ENCODE measurements at places on chromosomes 3 and 15.

DNA sequence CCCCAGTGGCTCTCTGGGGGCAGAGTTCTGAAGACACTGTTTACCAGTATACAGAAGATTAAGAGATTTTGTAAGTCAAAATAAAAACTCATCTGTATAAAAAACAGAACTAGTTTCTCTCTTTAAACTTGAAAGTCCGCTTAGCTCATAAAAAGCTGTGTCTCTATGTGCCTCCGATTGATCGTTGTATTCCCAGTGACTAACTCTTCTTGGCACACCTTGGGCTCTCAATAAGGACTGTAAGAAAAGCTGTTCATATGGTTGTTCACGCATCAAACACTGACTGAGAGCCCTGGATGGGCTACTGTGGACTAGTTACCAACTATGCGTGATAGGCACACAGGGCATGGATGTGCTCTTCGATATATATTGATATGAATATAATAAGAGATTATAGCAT lies 107.9 kb downstream of the P3H2 start:
- no peaks in the 10 kb centered on the region for H3K4me1 ChIP-seq
- no peak for DNase-seq
- H3K36me3 ChIP-seq, result no peaks in the 10 kb centered on the region
- H3K27me3 ChIP-seq, result peaks cover 19% of the 10 kb centered on the region

DNA sequence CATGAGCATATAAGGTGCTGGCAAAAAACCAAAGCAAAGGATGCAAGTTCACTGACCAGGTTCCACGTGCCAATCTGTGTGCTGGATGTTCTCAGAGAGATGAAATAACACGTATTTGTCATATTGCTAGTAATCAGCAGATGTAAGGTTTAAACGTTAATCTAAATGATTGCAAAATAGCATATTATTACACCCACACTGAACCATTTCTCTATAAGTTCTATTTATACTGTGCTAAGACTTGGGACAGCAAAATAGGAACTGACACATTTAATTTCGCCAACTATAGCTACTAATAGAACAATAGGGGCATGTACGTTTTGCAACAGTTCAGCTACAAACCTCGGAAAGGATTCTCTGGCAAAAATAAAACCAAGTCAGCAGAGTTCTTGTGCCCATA lies 350.3 kb upstream of the ZNF385D start:
- no peaks in the 10 kb centered on the region for H3K27me3 ChIP-seq
- H3K36me3 ChIP-seq, result no peaks in the 10 kb centered on the region
- H3K4me3 ChIP-seq, result no peak overlapping the region
- H3K27ac ChIP-seq, result no peak overlapping the region
- no peak for DNase-seq
- H3K4me1 ChIP-seq, result no peaks in the 10 kb centered on the region

- H3K4me1 ChIP-seq, result peaks cover 2% of the 10 kb centered on the region
- H3K27ac ChIP-seq, result no peak overlapping the region
- DNase-seq, result no peak
- no peak overlapping the region for H3K4me3 ChIP-seq
- no peaks in the 10 kb centered on the region for H3K36me3 ChIP-seq
Measured at GRCh38 chr15:59721411-59721810, 32.3 kb upstream of the BNIP2 start.

GRCh38 chr3:141402476-141403171 lies 34.3 kb downstream of the ZBTB38 start:
- H3K27me3 ChIP-seq, result no peaks in the 10 kb centered on the region
- DNase-seq, result peak; percentile 31
- peaks cover 25% of the 10 kb centered on the region for H3K36me3 ChIP-seq
- peak overlapping the region; percentile 84 for H3K4me3 ChIP-seq

GRCh38 chr3:102068327-102068726 lies 219.0 kb downstream of the NFKBIZ start:
- no peak for DNase-seq
- H3K4me1 ChIP-seq, result peaks cover 4% of the 10 kb centered on the region
- no peak overlapping the region for H3K4me3 ChIP-seq
- peaks cover 6% of the 10 kb centered on the region for H3K36me3 ChIP-seq
- no peaks in the 10 kb centered on the region for H3K27me3 ChIP-seq

DNA sequence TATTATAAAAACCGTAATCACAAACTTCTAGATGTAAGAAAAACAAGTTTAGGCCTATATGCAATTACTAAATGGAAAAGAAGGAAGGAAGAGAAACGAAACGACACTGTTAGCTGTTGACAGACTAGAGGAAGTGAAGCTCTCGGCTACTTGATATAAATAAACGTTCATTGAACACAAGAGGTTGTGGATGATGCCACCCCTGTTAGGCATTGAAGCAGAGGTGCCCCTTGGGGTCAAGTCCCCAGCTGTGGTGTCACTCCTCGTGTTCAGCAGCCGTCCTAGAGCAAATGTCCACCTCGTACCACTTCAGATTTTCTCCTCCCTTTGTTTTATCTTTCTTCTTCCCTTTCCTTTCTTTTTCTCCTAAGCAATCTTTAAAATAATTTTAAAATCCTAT lies 146.5 kb upstream of the UBE2E1 start:
- DNase-seq, result no peak
- H3K27ac ChIP-seq, result no peak overlapping the region
- no peak overlapping the region for H3K4me3 ChIP-seq
- H3K27me3 ChIP-seq, result peaks cover 12% of the 10 kb centered on the region

GRCh38 chr15:51135276-51135675 lies 40.6 kb upstream of the TNFAIP8L3 start:
- H3K4me1 ChIP-seq, result no peaks in the 10 kb centered on the region
- H3K4me3 ChIP-seq, result no peak overlapping the region
- DNase-seq, result no peak

GRCh38 chr3:12658593-12659058 lies 5.3 kb downstream of the RAF1 start:
- no peak overlapping the region for H3K27ac ChIP-seq
- H3K36me3 ChIP-seq, result peaks cover 14% of the 10 kb centered on the region
- H3K4me3 ChIP-seq, result no peak overlapping the region
- peaks cover 30% of the 10 kb centered on the region for H3K4me1 ChIP-seq

- H3K36me3 ChIP-seq, result peaks cover 14% of the 10 kb centered on the region
- DNase-seq, result peak; percentile 37
- H3K4me3 ChIP-seq, result no peak overlapping the region
- peaks cover 15% of the 10 kb centered on the region for H3K4me1 ChIP-seq
Measured at GRCh38 chr3:72818905-72819304, 29.3 kb downstream of the SHQ1 start.

- H3K27ac ChIP-seq, result no peak overlapping the region
- no peak overlapping the region for H3K4me3 ChIP-seq
- no peaks in the 10 kb centered on the region for H3K4me1 ChIP-seq
- H3K27me3 ChIP-seq, result no peaks in the 10 kb centered on the region
Measured at GRCh38 chr3:12301513-12301912, 12.6 kb downstream of the PPARG start.

GRCh38 chr3:14290631-14291385 lies 111.6 kb upstream of the SLC6A6 start:
- peaks cover 4% of the 10 kb centered on the region for H3K27me3 ChIP-seq
- no peaks in the 10 kb centered on the region for H3K4me1 ChIP-seq
- H3K36me3 ChIP-seq, result no peaks in the 10 kb centered on the region

- H3K27me3 ChIP-seq, result peaks cover 9% of the 10 kb centered on the region
- no peaks in the 10 kb centered on the region for H3K4me1 ChIP-seq
- no peak overlapping the region for H3K27ac ChIP-seq
- H3K4me3 ChIP-seq, result no peak overlapping the region
- no peak for DNase-seq
Measured at GRCh38 chr3:68876112-68876713, 56.1 kb downstream of the TAFA4 start.

- DNase-seq, result no peak
- H3K4me1 ChIP-seq, result no peaks in the 10 kb centered on the region
- H3K27ac ChIP-seq, result no peak overlapping the region
Measured at GRCh38 chr3:43148033-43148432, 42.2 kb upstream of the POMGNT2 start.

DNA sequence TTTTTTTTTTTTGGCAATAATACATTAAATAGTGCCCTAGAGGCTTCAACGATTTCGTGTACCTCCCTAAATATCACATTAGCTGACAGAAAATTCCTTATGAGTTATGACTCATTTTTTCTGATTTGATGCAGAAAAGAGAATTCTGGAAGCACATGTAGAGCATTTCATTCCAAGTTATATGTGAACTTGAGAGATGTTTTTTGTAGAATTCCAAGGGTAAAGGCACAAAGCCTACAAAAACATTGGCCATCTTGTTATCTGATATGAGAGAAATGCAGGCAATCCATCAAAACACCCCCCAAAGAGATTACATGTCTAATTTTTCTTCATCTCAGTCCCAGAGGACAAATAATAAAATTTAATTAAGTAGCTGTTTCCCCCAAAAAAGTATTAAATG lies 6.7 kb upstream of the PFN2 start:
- H3K4me3 ChIP-seq, result no peak overlapping the region
- no peak for DNase-seq

DNA sequence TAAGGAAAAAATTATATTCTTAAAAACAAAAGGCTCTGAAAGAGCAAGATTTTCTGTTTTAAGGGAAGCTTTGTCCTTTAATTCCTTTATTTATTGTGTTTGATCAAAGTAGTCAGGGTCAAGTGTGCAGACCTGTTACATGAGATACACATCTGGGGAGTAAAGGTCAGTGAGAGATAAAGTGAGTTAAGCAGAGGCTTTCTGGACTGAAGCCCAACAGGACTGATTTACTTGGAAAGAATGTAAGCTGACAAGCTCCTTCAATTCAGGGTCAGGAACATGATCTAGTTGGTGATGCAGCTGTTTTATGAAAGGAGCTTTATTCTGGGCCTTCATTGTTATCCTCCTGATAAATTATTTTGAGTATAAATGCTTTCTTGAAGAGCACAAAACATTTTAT lies 20.7 kb upstream of the OTOL1 start:
- no peaks in the 10 kb centered on the region for H3K27me3 ChIP-seq
- H3K4me3 ChIP-seq, result no peak overlapping the region
- no peak overlapping the region for H3K27ac ChIP-seq
- no peak for DNase-seq

GRCh38 chr3:198079771-198080520 lies 119.9 kb downstream of the LMLN start:
- peak overlapping the region; percentile 86 for H3K27ac ChIP-seq
- peaks cover 35% of the 10 kb centered on the region for H3K27me3 ChIP-seq
- no peaks in the 10 kb centered on the region for H3K36me3 ChIP-seq
- peak overlapping the region; percentile 80 for H3K4me3 ChIP-seq

GRCh38 chr3:64360280-64360679 lies 135.0 kb upstream of the PRICKLE2 start:
- H3K36me3 ChIP-seq, result peaks cover 1% of the 10 kb centered on the region
- H3K27me3 ChIP-seq, result no peaks in the 10 kb centered on the region
- peaks cover 17% of the 10 kb centered on the region for H3K4me1 ChIP-seq
- DNase-seq, result no peak

GRCh38 chr3:44920081-44920480 lies 45.7 kb downstream of the TGM4 start:
- no peak for DNase-seq
- no peak overlapping the region for H3K27ac ChIP-seq
- no peaks in the 10 kb centered on the region for H3K4me1 ChIP-seq
- H3K36me3 ChIP-seq, result peaks cover 2% of the 10 kb centered on the region
- H3K4me3 ChIP-seq, result no peak overlapping the region
- H3K27me3 ChIP-seq, result no peaks in the 10 kb centered on the region

DNA sequence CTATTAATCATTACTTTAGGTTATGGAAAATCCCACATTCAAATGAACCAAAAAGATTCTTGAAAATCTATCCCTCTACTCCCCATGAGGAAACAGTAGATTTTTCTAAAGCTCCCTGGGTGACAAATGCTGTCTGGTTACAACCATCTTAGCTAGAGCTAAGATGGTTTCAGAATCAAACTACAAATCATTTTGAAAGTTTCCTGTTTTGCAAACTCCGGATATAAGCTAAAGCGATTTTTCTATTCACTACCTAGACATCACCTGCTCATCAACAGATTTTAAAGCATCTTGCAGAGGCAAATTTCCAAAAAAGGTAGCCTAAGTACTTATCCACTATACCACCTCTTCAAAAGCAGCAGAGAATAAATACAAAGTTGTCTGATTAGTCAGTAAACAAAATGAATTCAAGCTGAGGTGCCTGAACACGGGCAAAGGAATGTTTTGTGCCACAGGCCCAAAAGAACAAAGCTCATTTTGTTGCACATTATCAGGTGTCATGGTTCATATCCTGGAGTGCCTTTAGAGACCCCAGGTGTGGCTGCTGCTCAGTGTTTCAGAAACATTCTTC lies 204.9 kb downstream of the TNIK start:
- peaks cover 86% of the 10 kb centered on the region for H3K4me1 ChIP-seq
- DNase-seq, result no peak
- H3K36me3 ChIP-seq, result peaks cover 40% of the 10 kb centered on the region
- peak overlapping the region; percentile 97 for H3K27ac ChIP-seq
- H3K4me3 ChIP-seq, result peak overlapping the region; percentile 75

DNA sequence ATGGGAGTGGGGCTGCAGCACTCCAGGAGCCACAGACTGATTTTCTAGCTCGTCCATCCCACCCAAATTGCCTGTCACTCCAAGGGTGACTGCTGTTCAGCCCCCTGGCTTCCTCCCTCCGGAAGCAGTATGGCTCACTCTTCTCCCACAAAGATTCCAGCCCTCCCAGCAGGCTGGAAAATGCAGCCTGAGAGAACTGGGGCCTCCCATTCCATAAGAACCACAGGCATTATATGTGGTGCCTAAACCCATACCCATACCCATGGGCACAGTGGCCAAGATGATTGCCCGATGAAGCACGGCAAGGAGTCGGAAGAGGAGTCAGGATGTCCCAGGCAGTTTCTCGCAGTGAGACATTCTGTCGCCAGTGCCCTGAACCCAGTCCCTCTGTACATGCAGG lies 6.0 kb upstream of the VILL start:
- no peaks in the 10 kb centered on the region for H3K4me1 ChIP-seq
- DNase-seq, result no peak
- H3K27me3 ChIP-seq, result no peaks in the 10 kb centered on the region
- H3K36me3 ChIP-seq, result no peaks in the 10 kb centered on the region

GRCh38 chr15:61524545-61524944 lies 295.4 kb upstream of the RORA start:
- H3K36me3 ChIP-seq, result no peaks in the 10 kb centered on the region
- DNase-seq, result no peak
- no peak overlapping the region for H3K4me3 ChIP-seq
- H3K27me3 ChIP-seq, result peaks cover 10% of the 10 kb centered on the region
- peaks cover 2% of the 10 kb centered on the region for H3K4me1 ChIP-seq

DNA sequence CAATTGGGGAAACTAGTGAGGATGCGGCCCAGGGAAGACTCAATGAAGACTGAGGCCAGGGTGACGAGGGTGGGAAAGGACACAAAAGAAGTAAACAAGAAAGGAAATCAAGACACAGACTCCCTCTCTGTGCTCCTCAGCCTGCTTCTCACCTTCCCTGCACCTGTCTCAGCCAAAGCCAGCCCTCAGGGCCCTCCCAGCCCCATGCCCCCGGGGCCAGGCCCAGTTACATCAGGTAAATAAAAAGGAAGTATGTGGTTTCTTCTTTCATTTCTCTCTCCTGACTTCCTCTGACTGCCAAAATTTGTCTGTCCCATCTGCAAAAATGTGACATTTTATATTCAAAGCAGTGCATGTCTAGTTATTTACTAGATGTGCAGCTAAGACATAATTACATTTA lies 328.0 kb downstream of the UACA start:
- DNase-seq, result no peak
- H3K4me3 ChIP-seq, result peak overlapping the region; percentile 19
- H3K4me1 ChIP-seq, result peaks cover 15% of the 10 kb centered on the region
- no peak overlapping the region for H3K27ac ChIP-seq
- H3K36me3 ChIP-seq, result no peaks in the 10 kb centered on the region

GRCh38 chr3:120177707-120178306 lies 83.6 kb upstream of the GSK3B start:
- no peaks in the 10 kb centered on the region for H3K36me3 ChIP-seq
- peaks cover 7% of the 10 kb centered on the region for H3K27me3 ChIP-seq
- DNase-seq, result no peak
- H3K27ac ChIP-seq, result no peak overlapping the region
- no peak overlapping the region for H3K4me3 ChIP-seq
